ENCODE measurements at places on chromosomes 2 and 18.

GRCh38 chr2:184875911-184876310, 277.6 kb downstream of the ZNF804A start:
- no peak for DNase-seq

- DNase-seq: peak; percentile 61
Measured at GRCh38 chr2:104849618-104850141, 4.2 kb upstream of the POU3F3 start.

DNA sequence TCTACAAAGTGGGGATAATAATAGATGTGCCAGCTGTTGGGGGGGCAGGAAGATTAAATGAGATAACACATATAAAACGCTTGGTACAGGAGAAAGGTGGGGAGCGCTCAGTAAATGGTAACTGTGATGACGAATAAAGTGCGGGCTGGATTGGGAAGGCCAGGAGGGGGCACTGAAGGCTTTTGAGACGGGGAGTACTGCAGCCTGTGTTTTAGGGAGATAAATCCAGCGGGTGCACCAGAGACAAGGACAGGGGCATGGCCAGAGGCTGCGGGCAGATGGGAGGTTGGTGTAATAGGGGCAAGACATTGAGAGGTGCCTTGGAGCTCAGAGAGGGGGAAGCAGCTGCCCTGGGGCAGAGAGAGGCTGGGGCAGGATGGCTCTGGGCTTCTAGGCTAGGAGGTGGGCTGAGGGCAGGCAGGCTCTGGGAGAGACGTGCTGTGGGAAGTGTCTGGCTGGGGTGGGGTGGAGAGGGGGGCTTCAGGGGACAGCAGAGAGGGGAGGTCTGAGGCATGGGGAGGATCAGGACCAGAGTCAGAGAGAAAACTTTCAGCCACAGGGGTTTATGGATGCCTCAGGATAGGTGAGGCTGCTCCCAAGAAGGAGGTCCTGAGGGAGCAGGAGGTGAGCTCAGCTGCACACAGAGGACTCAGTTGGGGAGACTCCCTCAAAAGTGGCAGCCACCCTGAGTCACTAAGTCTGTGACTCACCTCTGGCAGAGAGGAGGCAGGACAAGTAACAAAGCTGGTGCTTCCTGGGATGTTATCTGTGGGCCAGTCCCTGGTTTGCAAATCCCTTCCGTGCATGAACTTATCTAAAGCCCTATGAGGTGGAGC, 18.8 kb downstream of the TEX44 start:
- DNase-seq: peak; percentile 98

DNA sequence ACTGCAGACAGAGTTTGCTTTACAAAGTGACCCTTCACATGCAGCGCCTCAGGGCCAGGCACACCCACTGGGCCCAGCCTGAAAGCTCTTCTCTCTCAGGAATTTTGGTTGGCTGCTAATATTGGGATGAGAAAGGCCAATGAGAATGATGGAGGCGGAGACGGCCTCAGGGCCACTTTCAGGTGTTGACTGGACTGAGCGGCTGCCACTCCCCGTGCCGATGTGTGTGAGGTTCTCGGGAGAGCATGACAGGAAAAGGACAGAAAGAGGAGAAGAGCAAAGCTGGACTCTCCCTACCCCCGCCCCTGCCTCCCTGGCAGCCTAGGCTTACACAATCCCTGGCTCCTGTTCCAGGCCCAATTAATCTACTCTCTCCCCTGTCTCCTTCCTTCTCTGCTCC, 155.7 kb downstream of the CELF4 start:
- no peak for DNase-seq

DNA sequence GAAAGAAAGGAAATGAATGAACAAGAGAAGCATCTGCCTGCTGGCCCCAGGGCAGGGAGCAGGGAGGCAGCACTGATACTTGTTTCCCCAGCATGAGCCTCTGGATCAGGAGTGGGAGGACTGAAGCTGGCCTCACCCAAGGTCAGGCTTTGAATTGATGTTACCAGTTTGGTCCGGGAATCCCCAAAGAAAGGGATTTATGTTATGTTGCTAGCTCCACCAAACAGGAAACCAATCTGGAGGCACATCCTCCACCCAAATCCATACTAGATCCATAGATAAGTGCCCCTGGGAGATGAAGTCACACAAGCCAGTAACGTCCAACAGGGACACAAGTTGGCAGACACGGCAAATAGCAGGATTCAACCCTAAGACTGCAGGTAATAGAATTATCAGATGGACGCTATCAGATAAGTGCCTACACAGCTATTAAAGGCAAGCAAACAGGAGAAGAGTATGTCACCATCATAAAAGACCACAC, 85.9 kb downstream of the MTCL1 start:
- no peak for DNase-seq

DNA sequence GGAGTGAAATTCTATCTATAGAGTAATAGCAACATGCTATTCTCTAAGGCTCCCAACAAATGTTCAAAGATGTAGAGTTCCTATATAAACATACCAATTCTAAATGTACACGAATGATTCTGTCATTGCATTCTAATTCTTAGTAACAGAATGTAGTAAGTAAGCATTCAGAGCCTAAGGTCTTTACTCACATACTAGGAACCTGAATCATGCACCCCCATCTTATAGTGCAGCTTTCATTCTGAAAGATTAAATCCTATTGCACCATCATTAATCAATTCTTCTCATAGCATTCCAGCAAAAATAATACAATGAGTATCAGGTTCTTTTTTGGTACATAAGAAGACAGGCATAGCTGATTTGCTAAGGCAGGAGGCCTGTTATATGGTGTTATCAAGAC, 230.0 kb downstream of the NCKAP5 start:
- DNase-seq: no peak

GRCh38 chr18:51862051-51862715, 477.8 kb upstream of the DCC start:
- no peak for DNase-seq

DNA sequence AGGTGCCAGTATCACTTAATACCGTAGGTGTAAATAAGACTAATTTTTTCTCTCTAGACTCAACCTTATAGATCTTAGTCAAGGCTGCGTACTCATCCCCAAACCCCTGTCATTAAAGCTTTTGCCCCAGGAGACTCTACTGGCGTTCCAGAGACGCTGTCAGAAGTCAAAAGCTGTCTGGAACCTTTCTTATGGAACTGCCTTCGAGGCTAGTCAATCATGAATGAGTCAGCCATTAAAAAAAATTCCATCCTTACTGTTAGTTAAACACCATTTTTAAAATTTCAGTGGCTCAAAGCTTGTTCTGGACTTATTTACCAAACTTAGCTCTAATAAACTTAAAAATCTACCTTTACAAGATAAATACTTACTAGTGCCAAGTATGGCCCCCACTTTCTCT, 52.1 kb downstream of the SPRED2 start:
- no peak for DNase-seq
